ENCODE measurements at places on chromosomes 4 and X.

DNA sequence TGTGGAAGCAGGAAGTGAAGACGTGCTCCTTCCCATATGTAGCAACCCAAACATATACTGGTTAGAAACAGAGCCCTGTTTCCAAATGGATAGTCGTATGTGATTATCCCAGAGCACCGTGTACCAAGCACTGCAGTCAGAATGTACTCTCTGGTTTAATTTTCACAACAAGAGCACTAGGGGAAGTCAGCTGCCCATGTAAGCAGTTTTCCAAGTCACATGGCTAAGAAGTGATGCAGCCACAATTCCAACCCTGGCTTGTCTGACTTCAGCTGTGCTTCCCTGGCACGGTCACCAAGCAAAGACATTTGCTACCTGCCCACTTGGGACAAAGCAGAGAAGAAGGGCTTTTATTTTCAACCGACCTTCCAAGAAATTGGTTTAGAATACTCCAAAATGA, 28.2 kb upstream of the CEP135 start:
- DNase-seq = no peak

DNA sequence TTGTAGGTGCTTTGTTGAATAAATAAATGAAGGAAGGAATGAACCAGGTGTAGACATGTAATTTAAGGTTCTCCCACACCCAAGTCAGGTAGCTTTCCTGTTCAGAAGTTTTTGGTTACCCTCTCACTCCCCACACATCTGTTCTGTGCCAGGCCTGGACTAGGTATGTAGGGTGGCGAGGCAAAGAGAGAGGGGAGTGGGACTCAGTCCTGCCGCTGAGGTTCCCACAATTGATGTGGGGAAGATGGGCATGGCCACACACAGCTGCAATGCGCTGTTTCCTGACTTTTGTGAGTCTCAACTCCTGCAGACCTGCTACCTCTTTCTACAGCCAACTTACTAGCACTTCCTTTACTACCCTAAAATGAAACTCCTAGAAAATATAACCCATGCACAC, 88.9 kb downstream of the RTL5 start:
- no peak for DNase-seq

GRCh38 chr4:86401826-86402225, 42.0 kb upstream of the MAPK10 start:
- no peak for DNase-seq

DNA sequence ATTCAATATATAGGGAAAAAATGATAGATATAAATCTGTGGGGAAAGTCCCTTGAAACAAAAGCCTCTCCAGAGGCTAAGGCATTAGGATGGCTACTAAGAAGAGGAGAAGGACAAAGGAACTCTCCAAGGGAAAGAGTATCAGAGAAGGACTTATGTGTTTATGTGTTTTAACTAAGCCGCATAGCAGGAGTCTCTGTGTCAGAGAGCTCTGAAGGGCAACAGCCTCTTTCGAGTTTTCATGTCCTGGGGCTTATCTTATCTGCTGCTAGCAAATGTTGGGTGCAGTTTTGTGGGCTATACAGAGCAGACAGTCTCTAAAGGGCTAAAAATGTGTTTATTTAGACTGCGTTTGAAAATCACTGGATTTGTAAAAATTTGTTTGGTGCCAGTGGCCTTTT, 1145.6 kb upstream of the DIAPH2 start:
- DNase-seq = no peak

DNA sequence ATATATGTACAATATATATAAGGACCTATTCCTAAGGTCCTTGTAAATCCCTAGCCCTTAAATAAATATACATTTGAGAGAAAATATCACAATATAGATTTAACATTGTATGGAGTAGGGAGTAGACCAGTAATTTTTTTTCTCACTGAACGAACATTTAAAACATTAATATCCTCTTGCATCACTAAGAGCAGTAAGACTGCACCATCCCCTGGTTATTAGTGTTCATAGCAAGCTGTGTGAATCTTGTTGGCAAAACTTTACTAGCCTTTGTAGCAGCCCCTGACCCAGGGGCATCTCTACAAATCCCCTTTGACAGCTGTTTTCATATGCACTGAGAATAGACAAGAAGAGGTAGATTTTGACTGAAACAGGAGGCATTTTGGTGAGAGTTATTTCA, 146.5 kb downstream of the IL1RAPL2 start:
- DNase-seq = no peak

DNA sequence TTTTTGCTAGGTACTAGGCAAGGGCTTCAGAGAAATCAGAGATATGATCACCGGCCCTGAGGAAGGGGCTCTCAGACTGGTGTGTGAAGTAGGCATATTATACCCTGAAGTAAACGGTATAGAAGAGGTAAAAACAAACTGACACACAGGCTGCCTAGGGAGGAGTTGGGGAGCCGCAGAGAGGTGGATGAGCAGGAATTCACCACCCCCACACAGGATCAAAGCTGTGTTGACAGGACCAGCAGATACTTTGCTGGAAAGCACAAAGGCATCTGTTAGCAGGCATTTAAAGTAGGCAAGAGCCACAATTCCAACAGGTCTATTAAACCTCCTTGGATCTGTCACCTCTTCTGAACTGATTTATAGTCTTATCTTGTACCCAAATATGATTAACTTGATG, 71.8 kb upstream of the GPR34 start:
- DNase-seq = no peak

DNA sequence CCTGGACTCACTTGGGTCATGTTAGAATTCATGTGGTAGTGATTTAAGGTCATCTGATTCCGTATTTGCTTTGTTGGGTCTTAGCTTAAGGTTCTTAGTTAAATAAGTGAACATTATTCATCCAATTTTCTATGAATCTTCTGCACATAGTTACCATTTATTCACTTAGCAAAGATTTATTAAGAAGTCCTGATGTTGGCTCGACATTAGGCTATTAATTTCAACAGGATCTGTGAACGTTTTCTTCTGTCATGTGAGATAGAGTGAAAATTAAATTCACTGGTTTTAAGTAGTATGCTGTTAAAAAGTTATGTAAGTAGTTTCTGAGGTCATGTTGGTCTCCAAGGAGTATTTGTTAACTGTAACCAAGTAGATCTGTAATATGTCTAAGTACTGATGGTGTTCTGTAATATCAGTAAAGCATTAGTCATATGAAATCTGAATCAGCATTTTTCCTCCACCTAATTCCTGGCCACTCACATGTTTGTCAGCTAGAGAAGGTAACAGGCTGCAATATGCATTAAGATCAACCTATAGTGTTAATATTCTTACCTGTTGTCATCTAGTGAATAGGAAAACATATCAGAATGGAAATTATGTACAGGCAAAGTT, 155.6 kb downstream of the PCDH7 start:
- no peak for DNase-seq

DNA sequence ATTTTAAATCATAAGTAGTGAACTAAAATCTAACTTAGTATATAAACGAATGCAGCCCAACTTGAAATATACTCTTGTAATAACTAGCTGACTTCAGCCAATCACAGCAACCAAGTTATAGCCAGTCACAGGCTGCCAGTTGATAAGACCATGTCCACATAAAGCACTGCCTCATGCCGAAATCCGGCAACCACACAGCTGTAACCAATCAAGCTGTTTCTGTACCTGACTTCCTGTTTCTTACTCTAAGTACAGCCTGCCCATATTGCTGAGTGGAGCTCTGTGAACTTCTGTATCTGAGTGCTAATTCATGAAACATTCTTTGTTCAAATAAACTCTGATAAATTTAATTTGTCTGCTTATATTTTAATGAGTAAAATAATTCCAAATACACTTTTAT, 805.3 kb upstream of the EPHA5 start:
- no peak for DNase-seq

GRCh38 chr4:15753786-15754185, 24.3 kb upstream of the CD38 start:
- DNase-seq = no peak

GRCh38 chrX:55638933-55639332, 15.7 kb downstream of the FOXR2 start:
- DNase-seq = no peak

- no peak for DNase-seq
Observed at GRCh38 chr4:109007976-109008375, 245.1 kb upstream of the ETNPPL start.

GRCh38 chr4:118226311-118227010, 126.3 kb downstream of the PRSS12 start:
- no peak for DNase-seq

DNA sequence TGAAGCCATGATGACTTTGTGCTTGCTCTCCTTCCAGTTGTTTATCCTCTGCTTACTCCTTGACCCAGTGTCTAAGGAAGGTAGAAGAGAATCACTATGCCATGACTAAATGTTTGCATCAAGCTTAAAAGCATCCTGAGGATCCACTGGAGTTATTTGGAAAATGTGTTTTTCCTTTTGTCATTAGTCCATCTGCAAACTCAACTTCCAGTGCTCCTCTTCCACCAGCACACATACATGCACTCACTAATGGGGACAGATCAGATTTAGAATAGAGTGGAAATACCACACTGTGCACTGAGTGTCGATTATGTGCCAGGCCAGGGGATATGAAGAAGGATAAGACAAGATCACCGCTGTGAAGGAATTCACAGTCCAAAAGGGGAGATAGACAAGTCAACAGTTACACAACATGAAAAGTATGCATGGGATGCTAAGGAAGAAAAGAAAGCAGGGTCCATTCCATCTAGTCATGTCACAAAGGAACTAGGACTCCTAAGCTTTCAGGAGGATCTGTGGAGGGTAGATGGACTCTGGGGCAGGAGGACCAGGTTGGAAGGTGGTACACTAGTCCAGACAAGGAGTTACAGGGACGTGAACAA, 1.9 kb downstream of the OCIAD2 start:
- DNase-seq = no peak

DNA sequence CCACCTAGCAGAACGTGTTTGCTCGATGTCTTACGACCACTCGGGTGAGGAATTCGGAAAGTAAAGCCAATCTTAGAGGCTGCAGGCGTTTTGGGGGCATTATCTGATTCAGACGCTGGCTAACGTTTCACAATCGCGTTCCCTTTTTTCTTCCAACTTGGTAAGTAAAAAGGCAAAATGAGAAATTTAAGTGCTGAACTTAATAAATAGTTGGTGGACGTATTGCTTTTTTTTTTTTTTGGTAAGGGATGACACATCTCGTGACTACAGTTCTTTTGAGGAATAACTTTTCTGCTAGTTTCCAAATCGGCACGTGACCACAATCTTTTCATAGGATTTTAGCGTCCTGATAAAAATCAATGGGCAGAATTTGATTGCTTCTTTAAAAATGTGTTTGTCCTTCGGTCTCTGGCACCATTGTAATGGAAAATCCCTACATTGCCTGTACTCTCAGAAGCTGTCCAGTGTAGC, 848 bp downstream of the RAB9A start:
- DNase-seq = no peak

- DNase-seq = no peak
Observed at GRCh38 chr4:38891051-38891983, 23.7 kb downstream of the FAM114A1 start.

GRCh38 chr4:94678896-94679295, 78.9 kb upstream of the BMPR1B start:
- DNase-seq = no peak

DNA sequence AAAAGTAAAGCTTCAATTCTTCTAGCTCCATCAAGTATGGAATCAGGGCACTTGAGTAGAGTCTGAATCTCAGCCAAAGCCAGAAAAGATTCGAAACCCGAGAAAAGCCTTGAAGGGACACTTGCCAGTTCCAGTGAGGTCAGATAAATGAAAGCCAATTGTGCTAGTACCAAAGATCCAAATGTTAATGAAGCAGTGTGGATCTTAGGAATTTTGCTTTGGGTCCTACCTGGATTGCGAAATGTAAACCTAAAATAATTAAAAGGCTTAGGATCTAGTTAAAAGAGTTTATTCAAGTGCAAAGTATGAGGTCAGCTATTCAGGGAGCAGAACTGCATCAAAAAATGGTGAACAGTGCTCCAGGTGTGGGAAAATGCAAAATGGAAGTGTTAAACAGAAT, 552.6 kb downstream of the NAP1L3 start:
- no peak for DNase-seq

DNA sequence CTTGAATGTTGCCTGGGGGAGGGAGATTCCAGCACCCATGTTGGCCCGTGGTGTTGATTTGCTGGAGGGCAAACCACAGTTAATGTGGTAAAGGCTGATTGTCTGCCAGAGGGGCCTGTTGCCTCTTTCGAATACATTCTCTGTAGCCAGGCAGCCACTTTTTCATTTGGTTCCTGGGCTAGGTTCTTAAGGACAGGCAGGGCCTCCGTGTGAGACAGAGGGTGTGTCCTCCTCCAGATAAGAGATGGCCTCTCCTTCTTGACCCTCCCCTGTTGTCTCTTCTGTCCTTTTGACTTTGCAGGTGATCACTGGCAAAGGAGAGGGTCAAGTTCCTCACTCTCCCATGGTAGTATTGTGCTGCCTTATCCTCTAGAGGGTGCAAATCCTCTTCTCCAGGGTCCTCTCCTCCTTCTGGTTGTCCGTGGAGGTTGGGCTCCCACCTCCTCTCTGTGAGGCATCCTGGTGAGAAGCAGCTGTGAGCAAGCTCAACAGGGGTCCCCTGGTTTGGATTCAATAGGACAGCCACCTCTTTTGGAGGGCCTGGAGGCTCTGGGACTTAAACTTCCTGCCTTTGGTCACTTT, 44.9 kb downstream of the ZNF182 start:
- no peak for DNase-seq

DNA sequence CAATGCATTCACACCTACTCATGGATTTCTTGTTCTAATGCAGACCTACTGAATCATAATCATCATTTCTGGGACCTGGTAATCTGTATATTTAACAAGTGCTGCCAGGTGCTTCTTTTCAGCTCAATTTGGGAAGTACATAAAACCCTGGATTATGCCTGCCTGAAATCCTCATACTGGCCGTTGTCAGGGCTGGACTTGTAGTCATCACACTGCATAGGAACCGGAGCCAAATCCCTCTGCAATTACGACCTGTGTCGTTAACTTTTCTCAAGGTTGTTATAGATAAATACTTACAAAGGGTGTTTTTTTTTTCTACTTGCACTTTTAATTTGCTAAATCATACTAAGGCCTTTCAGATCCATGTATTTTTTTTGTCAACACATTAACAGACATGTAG, 294.9 kb upstream of the PRPS2 start:
- no peak for DNase-seq

DNA sequence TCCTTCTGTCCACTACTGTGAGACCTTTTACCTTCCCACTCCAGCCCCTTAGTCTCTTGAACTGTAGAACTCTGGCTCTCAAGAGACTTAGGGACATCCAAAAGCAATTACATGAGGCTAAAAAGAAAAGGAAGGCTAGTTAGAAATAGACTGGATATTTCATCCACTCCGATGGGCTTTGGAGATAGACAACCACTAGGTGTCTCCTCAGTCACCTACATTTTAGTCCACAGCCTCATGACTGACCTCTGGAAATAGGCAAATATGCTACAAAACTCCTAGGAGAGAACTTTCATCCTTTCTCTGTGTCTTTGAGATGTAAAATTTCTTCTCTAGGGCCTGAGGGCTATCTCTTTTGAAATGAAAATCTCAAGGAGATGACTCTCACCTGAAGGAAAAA, 45.1 kb upstream of the LAMP2 start:
- DNase-seq = no peak
